ENCODE measurements at places on chromosomes 1 and 21.

GRCh38 chr1:172002725-172003345, 161.5 kb downstream of the DNM3 start:
- DNase-seq, result peak; percentile 32

DNA sequence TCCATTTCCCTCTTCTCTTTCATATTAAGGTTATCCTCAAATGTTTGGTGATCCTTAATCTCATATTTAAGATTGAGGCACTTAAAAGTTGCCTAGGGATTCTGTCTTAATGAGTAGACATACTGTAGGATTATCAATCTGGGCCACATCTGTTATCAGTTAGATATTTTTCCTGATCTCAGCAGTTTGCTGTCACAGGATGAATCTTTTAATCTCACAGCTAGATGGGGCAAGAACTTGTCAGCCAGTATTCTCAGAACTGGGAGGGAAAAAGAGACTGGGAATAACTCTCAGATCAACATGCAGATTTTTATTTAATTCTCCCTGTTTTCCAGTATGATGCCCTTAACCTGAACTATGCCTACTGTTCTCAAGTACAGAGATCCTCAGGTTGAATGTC, 14.0 kb downstream of the ZNF644 start:
- no peak for DNase-seq

- no peak for DNase-seq
Measured at GRCh38 chr1:111904478-111905218, 84.8 kb downstream of the KCND3 start.

DNA sequence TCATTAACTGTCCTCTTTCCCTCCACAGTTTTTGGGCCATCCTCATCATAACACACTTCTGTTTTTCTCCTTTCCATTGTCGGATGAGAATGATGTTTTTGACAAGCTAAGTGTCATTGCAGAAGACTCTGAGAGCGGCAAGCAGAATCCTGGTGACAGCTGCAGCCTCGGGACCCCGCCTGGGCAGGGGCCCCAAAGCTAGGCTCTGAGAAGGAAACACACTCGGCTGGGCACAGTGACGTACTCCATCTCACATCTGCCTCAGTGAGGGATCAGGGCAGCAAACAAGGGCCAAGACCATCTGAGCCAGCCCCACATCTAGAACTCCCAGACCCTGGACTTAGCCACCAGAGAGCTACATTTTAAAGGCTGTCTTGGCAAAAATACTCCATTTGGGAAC, 28.6 kb upstream of the IFNAR1 start:
- DNase-seq, result no peak

GRCh38 chr1:42669936-42670335, 11.7 kb downstream of the PPIH start:
- DNase-seq, result no peak

GRCh38 chr1:9639227-9639626, 12.3 kb upstream of the PIK3CD start:
- DNase-seq, result no peak

DNA sequence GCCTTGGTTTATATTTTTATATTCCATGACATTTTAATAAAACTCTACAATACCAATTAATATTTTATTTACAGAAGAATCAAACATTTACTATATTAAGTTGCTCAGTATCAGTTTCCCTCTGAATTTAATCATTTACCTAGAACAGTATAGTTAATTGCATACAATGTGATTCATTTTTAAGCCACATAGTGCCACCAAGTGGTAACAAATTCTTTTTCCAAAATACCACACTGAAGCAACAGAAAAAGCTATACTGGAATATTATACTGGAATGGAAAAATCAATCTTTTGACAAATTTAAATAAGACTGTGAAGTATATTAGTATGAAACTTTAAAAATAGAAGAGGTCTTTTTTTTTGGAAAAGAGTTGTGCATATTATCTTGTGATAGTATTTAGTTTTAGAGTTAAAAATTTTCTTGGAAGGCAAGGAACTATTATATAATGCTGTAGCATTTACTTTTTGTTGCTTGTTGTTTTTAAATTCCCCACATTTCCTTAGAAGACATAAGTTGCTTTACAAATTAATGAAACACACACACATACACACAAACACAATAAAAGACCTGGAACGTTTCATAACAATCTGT, 57.3 kb downstream of the ZNF644 start:
- DNase-seq, result no peak

- DNase-seq, result no peak
Measured at GRCh38 chr1:242556276-242556675, 31.8 kb upstream of the PLD5 start.

- no peak for DNase-seq
Measured at GRCh38 chr1:109148987-109149561, 35.2 kb downstream of the ELAPOR1 start.

DNA sequence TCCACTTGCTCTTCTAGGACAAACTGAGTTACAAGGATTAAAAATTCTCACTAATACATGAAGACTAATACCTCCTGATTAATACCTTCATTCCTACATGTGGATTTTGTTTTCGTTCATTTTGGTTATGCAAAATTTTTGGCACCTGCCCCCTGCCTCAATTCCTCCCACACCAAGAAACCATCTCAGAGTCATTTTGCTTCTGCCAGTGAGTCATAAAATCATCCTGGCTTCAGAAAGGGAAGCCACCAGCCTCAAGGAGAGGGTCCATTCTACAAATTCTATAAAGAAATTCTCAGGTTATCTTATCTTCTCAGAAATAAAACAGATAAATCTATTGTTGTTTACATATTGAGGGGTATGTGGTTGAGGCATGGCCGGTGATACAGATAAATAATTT, 103.2 kb upstream of the COA6 start:
- DNase-seq, result no peak

GRCh38 chr1:16158025-16158424, 2.2 kb upstream of the EPHA2 start:
- no peak for DNase-seq

- no peak for DNase-seq
Measured at GRCh38 chr1:211386921-211387320, 60.3 kb downstream of the TRAF5 start.

DNA sequence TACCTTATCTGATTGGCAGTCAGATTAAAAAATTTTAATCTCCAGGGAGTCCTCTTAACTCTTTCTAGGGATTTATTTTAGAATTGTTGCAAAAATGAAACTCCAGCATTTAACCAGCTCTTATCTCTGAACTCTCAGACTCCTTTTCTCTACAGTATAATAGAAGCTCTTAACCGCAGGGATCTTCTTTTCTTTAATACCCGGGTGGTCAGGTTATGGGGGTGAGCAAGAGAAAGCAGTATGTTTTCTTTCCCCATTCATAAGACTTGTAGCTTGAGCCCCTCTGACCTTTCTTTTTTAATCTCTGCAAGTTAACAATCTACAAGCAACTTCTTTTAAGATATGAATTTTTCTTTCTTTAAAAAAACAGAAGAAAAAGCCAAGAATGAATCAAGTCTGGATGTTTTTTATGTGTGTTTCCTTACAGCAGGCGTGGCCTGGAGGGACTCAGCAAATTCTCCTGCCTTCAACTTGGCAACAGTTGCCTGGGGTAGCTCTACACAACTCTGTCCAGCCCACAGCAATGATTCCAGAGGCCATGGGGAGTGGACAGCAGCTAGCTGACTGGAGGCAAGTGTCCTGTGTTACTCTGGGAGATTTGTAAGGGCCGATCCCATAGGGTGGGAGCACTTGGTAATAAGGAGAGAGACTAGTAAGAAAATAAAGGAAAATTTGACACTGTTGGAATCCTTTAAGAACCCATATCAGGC, 13.4 kb upstream of the OLFML3 start:
- no peak for DNase-seq

- DNase-seq, result no peak
Measured at GRCh38 chr1:21944733-21945073, 7.6 kb upstream of the HSPG2 start.

- no peak for DNase-seq
Measured at GRCh38 chr1:180542838-180543145, 16.0 kb upstream of the OVAAL start.

DNA sequence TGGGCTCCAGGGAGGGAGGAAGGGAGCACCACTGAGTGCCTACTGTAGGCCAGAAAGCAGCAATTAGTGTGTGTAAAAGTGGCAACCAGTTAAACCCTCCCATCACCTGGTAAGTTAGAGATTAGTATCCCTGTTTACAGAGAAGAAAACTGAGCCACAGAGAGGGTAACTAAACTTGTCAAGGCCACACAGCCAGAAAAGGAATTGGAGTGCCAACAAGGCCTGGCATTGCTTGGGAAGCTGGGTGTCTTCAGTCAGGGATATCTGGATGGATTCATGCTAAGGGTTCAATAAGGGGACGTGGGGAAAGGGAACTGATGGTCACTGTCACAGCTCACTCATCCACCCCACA, 23.6 kb upstream of the ADGRB2 start:
- DNase-seq, result no peak

- DNase-seq, result no peak
Measured at GRCh38 chr1:167263344-167263743, 42.7 kb downstream of the POU2F1 start.

DNA sequence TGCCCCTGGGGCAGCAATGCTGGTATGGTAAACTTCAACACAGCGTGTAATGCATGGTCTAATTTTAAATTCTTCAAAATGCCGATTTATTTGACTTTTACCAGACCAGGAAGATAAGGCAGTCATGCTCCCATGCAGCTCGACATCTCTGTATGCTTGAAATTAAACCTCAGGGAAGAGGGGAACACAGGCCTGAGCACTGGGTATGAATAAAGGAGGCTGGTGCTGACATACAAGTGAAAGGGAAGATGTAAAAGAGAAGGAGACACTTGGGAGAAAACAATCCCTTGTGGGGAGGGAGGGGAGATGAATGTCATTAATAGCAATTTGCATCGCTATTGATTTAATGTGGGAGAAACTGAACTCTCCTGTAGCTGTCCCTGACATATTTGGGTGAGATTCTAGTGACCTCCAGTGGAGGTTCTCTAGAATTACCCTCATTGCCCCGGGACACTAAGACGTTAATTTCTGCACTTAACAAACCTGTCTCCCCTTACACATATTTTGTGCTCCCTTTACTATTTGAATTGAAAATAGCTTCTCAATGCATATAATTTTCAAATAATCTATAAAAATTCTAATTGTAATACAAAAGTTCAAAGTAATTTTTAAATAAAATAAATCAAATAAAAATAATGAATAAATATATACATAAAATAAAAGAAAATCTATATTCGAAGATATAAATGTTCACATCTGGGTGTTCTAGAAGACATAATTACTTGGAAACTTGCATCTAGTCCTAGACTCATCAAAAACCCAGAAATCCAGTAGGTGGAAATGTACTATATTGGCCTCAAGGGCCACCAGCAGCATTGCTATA, 283.1 kb downstream of the LMX1A start:
- DNase-seq, result no peak

DNA sequence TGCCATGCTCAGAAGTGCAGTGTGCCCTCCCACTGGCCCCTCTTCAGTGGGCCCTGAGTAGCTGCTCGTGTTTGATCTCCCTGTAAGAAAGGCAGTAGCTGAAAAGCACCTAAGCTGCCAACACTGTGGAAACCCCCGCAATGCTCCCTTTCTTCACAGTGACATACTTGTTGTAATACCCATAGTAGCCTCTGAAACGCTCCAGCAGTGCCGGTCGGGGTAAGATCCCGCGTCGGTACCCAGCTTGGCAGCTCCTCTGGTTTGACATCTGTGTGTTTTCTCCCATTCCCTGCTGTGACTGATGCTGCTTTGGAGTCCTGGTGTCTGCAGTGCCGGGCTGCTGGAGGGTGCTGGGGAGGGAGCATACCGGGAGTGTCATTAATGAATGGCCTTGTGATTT, 3.6 kb downstream of the CHAF1B start:
- no peak for DNase-seq

DNA sequence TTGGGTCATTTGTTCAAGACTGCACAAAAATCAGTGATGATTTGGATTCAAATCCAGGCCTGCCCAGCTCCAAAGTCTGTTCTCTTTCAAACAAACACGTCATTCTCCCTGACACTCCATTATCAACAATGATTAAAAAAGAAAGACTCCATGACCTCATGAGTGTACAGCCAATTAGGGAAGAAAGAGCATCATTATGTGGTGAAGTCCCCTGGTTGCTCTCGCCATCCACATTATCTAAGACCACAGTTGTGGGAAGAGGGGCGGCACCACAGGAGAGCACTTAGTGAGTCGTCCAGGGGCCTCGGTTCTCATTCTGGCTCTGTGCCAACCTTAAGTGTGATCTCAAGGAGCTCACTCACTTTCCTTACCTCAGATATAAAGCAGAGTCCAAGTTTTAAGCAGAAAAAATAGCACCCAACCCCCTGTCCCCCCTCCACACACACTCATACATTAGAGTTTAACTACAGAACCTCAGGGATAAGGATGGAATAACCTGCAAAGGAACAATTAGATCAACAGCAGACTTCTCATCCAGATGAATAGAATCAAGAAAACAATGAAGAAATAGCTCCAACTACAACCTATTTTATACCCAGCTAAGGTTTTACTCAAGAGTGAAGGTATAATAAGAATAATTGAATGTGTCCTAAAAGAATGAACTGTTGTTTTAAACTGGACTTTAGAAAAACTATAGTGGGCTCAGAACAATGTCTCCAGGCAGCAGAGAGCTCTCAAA, 47.8 kb downstream of the COL6A1 start:
- no peak for DNase-seq

DNA sequence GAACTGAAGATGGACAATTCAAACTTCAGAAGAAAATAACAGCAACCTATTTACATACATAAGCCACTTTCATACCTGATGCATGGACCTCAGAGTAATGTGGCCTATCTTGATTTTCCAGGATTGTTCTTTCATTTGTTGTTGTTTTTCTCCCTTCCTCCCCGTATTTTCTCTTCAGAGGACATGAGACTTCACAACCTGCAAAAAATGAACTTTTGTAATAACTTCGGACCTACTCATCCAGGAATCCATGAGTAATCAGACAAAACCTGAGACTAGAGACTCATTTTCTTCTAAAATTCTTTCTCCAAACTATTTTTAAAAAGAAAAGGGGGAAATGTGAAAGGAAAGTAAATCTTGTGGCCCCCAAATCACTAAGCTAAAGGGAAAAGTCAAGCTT, 17.6 kb upstream of the PLA2G5 start:
- no peak for DNase-seq

DNA sequence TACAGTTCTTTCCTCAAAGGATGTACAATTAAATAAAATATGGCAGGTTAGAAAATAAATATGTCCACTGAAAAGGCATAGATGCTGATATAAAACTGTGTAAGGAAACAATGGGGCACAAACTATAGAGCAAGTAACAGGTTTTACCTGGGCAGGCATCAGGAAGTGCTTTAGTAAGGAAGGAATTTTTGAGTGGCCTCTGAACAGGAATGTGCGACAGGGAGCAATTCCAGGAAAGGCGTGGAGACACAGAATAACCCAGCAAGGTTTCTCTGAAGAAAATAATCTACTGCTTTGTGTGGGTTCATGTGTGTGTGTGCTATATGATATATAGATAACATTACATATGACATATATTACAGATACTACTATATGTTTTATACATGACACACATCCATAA, 128.4 kb downstream of the RGS21 start:
- DNase-seq, result no peak

DNA sequence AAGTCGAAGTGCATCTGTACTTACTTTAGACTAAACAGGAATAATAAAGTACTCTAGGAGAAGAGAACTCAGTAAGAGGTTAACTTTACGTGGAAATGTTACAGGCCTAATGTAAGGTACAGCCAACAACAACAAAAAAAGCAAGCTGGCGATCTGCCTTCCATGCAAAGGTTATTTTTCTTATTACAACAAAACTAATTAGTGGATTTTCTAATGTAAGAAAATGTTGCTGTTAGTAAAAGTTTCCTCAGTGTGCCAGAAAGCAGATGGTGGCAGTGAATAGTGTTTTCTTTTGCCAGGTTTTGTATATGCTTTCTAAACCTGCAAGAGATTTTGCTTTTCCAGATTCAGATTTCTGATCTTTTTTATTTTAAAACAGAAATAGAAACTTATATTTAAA, 179.2 kb downstream of the NFIA start:
- DNase-seq, result no peak

- no peak for DNase-seq
Measured at GRCh38 chr1:23466423-23466989, 17.5 kb downstream of the ASAP3 start.

Measured in AG09319 (cell line).